Brain pericyte (primary cell): ENCODE measurements at places on chromosomes 3 and 15.
A peak's percentile ranks its signal among the peaks of the same experiment; 100 is the strongest.

- no peak for DNase-seq
Observed at GRCh38 chr3:49378249-49378895, 20.2 kb upstream of the GPX1 start.

DNA sequence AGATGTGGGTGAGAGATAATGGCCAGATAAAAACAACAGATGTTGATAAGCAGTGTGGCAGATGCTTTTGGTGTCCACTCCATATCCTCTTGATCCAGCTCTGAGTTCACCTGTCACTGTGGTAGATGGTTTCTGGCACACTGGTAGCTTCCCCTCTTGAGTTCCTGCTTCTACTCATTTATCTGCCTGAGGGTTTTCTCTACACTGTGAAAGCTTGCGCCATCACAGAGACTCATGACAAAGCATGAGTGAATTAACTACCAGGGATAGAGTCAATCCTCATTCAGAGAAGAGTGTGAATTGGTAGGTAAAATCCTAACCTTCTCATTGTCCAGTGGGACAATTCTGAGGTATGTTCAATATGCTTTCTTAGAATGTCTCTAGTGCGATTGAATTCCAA lies 50.0 kb upstream of the ARHGEF26 start:
- DNase-seq: no peak

GRCh38 chr15:64006642-64007041 lies 39.6 kb downstream of the DAPK2 start:
- DNase-seq: no peak

DNA sequence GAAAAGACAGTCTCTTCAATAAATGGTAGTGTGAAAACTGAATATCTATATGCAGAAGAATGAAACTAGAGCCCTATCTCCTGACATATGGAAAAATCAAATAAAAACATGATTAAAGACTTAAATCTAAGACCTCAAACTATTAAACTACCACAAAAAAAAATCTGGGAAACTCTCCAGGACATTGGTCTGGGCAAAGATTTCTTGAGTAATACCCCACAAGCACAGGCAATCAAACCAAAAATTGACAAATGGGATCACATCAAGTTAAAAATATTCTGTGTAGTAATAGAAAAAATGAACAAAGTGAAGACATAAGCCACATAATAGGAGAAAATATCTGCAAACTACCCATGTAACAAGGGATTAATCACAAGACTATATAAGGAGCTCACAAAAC lies 286.4 kb downstream of the TBC1D5 start:
- no peak for DNase-seq

DNA sequence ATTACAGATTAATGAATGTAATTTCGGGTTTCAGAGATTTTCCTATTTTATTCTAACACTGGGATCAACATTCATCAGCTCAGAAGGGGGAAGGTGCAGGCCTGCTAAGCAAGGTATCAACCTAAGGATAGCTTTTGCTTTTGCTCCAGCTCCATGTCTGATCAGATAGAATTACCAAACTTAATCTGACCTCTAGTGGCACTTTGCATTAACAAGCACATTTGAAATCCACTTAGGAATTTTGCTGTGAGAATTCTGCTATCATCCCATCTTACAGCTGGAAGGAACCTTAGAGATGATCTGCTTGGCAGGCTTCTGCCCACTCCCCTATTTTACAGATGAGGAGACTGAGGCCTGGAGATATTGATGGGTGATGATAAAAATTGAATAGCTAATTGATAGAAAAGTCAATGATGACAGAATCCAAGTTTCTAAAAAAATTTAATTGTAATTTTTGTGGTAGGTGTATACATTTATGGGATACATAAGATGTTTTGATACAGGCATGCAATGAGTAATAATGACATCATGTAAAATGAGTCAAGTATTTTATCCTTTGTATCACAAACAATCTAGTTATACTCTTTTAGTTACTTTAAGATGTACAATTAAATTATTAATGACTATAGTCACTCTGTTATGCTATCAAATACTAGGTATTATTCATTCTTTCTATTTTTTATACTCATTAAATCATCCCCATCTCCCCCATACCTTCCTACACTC lies 209.2 kb upstream of the ZPLD1 start:
- peak; percentile 26 for DNase-seq

GRCh38 chr3:44803298-44803697 lies 41.7 kb downstream of the KIF15 start:
- no peak for DNase-seq

- DNase-seq: no peak
Observed at GRCh38 chr15:50168783-50169411, 13.1 kb upstream of the SLC27A2 start.

DNA sequence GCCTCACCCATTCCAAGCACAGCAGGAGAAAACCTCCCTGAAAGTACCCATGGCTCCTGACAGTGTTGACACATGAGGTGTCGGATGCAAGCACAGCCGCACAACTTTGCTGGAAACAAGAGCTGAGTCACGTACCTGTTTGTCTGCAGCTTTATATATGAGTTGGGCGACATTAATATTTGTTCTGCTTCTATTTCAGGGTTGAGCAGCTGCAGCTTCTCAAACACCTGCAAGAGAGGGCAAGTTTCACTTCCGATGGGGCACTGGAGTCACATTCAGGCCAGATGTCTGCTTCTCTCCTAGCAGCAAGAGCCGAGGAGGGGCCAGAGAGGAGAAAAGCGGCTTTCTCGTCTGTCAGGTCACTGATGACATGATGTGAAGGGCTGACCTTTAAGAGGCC lies 88.0 kb downstream of the NUP210 start:
- DNase-seq: no peak

GRCh38 chr3:141575879-141576743 lies 89.3 kb downstream of the RASA2 start:
- DNase-seq: no peak

GRCh38 chr3:133457025-133457424 lies 57.2 kb downstream of the BFSP2 start:
- DNase-seq: no peak

DNA sequence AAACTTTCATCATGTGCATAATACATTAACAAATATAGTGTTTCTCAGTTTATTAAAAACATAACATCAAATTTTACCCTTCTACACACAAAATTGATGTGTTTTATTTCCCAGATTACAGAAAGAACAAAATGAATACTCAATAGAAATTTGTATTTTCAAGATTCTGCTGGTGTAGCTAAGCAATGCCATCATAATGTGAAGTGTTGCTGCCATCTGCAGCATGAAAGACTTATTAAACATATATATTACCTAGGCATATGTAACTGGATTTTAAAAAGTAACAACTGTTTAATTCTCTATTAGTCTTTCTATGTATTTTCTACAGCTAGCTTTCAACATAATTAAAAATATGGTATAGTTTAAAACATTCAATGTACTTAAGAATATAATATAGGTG lies 27.5 kb downstream of the PLSCR5 start:
- DNase-seq: peak; percentile 12

- DNase-seq: no peak
Observed at GRCh38 chr3:22659651-22660475, 543.3 kb upstream of the UBE2E2 start.

DNA sequence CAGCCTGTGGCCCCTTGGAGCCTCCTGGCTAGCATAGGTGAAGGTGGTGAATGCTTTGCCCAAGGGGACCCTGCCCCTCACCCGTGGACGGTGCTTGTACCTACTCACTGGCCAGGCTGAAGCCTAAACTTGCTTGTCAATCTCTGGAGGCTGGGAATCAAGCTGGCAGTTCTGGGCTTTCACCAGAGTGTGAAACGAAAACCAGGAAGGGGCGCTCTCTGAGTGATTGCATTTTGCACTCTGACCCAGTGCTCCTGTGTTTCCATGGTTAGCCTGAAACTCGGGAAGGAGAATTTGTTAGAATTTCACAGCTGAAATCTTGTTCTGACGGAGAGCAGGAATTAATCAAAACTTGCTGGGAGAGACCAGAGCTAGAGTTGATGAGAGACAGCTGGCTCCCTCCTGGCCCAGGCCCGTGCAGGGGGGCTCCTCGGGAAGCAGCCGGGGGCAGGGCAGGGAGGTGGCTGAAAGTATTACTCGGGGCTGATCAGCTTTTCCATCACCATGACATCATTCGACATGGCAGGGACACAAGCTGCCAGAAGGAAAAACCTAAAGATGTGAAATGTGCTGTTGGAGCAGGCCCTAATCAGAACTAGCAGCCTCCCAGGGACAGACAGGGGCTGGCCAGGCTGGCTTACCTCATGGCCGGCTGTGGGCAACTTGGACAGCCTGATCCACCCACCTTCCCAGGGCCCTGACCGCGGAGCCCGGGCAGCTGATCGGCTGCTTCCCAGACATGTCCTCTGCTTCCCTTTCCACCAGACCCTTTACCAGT lies 323.6 kb upstream of the CTDSPL start:
- DNase-seq: no peak

DNA sequence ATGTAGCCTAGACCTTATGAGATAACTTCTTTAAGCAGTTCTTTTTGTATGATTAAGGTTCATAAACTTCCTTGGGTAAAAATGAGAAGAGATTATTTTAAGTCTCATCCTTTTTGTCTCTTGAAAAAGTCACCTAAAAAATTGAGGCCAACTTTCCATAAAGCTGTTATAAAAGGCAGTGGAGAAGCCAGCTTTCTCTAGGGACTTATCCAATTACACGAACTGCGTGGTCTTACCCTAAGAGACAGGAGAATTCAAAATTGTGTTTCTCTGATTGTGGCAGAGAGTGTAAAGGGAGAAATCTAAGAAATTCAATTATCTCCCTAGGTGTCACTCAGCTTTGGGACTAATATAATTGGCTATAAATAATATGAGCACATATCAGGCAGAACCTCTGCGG lies 262.0 kb downstream of the SHOX2 start:
- no peak for DNase-seq

DNA sequence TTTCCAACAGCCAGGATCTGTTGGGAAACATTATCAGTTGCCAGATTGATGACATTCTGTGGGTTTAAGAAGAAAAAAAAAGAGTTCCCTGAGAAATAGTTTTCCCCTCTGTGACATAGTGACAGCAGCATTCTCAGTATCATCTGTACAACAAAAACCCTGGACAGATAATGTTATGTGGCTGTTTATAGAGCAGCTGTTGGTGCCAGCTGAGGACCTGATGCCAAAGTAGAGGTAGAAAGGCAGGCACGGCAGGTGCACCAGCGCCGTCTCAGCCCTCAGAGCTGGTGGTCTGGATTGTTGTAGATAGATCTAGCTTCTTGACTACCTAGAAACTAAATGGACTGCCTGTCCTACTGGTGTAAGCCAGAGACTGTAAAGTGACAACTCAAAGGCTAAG lies 56.2 kb upstream of the FILIP1L start:
- no peak for DNase-seq

DNA sequence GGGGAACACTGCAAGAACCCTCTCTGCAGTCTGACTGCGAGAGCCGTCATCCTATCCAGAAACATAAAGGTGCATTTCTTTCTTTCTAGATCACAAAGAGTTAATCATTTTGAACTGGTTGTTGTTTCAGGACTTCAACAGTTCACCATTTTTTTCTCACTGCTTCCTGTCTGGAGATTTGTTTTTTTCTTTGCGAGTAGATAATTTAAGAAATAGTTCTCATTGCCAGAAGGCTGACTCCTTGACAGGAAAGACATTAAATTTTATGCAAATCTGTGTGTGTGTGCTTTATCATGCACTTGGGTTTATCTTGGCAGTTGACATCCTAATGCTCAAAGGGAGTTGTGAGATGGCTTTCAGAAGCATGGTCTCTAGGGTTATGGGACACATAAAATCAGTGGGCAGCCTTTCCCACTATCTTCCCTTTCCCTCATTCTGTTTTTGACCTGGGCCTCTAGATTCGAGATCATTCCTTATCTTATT lies 123.5 kb upstream of the TBL1XR1 start:
- DNase-seq: no peak

DNA sequence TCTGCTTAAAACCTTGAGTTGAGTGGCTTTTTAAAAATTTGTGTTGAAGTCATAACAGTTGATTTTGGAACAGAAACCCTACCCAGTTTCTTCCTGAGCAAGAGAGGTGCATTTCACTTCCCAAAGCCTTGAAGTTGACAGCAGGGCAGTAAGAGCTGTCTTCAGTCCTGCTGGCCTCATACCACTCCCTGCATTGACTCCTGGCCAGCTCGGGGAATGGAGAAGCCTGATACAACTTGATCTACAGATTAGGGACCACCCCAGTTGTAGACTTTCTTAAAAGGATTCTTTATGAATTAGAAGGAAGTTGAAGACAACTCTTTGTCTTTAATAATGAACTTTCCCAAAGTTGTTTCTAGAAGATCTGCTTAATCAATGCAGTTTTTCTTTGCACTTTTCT lies 90.6 kb upstream of the FLNB start:
- no peak for DNase-seq

DNA sequence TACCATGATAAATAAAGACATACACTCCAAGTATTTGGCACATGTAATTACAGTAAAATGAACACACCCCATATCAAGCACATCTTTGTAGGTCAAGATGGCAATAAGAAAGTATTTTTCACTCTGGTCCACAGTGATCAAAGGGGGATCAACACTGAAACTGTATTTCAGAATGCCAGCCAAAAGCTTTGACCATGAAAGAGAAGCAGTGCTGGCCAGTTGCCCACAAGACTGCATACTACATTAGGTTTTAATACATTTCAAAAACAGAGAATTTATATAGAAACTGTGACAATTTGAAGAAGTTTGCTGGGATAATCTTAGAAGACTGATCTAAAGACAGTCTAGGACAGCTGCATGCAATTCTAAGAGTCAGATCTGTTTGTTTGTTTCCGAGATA lies 1035.3 kb downstream of the FHIT start:
- DNase-seq: no peak

- no peak for DNase-seq
Observed at GRCh38 chr3:157128771-157129681, 30.9 kb downstream of the CCNL1 start.

- no peak for DNase-seq
Observed at GRCh38 chr3:69058180-69058946, 6.2 kb upstream of the TMF1 start.

DNA sequence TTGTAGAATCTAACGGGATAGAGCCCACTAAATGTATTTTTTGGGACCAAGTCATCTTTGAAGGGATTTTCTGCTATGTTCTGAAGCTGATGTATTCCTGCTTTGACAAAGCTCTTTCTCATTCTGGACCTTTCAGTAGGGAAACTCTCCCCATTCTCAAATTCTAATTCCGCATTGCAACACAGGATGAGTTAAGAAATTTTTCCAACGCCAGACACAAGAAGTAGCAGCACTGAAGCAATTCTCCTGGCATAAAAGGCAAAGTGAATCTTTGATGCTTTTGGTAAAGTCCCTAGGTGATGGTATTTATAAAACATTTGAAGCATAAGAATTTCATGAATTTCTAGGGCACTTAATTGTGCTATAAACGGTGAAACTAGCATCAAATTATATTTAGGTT lies 76.8 kb downstream of the ZPLD1 start:
- no peak for DNase-seq

GRCh38 chr15:85955501-85956391 lies 123.9 kb upstream of the AGBL1 start:
- DNase-seq: no peak

DNA sequence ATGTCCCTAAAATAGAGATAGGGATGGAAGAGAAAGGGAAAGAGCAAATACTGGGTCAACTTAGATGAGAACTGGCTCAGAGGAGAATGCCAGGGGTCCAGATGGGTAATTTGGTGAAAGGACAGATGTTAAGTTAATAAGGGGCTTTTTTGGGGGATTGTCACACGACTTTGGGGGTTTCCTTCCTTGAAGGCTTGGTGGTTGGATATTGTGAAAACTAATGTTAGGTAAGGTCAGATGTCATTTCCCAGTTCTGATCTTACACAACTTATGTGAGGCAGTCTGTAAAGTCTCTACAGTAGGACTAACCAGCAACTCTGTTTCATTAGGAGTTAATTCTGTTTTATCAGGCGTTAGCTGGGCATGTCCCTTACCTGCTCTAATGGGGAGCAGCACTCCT lies 231.1 kb downstream of the NR2F2 start:
- DNase-seq: no peak

- DNase-seq: no peak
Observed at GRCh38 chr3:45676325-45677032, 12.7 kb upstream of the SACM1L start.
